ENCODE measurements at places on chromosomes 1 and 21.

DNA sequence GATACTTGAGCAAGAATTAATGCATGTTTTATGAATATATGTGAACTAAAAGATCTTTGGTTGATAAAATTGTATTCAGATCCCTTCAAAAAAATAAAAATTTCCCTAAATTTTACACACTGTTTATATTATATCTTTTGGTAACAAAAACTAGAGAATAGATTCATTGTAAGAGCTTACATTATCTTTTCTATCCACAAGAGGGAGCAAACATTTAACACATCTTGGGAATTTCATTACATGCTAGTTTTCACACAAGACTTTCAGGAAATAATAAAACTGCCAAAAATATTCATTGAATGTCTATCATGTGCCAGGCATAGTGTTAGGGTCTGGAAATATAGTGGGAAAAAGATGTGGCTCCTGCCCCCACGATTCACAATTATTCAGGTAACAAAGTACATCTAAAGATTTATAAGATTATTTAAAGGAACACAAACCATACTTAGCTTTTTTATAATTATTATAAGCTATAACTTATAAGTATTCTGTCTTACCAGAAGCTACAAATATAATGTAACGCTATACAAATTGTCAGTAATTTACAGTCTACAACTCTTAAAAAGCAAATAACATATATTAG lies 30.6 kb downstream of the FAF1 start:
- DNase-seq: no peak

GRCh38 chr1:160971618-160972056 lies 17.0 kb upstream of the ITLN2 start:
- DNase-seq: peak; percentile 55

DNA sequence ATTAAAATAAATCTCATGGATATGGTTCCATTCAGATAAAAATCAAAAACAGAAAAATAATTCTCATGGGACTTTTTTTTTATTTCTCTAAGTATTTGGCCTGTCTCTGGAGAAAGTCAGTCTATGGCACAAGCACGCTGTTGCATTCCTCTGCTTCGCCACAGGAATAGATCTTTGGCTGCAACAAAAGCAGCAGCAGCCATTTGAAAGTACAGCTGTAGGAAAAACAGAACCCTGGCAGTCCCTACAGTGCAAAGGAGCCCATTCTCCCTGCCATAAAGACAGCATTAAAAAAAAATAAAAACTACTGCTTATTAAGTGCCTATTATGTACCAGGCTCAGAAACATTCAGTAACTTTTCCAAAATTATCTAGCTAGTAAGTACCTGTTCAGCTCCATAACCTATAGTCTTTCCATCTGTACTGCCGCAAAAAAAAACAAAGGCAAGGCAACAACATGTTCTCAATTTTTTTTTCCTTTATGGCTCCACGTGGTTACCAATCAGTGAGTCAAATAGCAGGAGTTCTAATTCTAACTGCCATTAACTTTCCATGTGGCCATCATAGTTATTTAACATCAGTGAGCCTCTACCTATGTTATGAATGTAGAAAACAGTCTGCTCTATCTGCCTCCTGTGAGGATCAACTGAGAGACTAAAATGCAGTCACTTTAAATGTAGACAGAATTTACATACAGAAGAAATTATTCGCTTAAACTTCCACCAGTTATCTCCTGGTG lies 22.7 kb downstream of the SLC35D1 start:
- no peak for DNase-seq

DNA sequence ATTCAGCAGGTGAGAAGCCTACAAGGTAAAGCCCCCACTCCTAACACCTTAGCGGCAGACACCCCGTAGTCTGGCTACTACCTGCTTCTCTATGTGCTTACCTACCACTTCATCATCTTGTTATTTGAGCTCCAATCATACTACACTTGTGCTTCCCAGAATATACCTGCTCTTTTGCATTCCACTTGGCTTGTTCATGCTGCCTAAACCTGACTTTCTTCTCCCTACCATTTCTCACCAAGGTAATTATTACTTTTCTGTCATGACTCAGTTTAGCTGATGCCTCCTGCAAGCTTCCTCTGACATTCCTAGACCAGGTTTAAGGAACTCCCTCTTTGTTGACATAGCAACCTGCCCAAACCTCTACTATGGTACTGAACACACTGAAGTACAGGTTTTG lies 495.6 kb upstream of the C1orf87 start:
- no peak for DNase-seq

DNA sequence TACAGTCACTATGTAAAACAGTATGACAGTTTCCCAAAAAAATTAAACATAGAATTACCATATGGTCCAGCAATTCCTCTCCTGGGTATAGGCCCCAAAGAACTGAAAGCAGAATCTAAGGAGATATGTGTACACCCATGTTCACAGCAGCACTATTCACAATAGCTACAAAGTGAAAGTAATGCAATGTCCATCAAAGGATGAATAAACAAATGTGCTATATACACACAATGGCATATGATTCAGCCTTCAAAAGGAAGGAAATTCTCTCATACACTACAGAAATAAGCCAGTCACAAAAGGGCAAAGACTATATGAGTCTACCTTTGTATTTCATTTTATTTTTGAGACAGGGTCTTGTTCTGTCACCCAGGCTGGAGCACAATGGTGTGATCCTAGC lies 120.4 kb downstream of the TOMM20 start:
- DNase-seq: no peak
